ENCODE measurements at places on chromosomes 3 and 15.

GRCh38 chr15:31252171-31252785 lies 74.4 kb upstream of the KLF13 start:
- no peak for DNase-seq
- H3K27me3 ChIP-seq: peaks cover 14% of the 10 kb centered on the region
- H3K4me1 ChIP-seq: peaks cover 10% of the 10 kb centered on the region
- H3K27ac ChIP-seq: no peak overlapping the region

DNA sequence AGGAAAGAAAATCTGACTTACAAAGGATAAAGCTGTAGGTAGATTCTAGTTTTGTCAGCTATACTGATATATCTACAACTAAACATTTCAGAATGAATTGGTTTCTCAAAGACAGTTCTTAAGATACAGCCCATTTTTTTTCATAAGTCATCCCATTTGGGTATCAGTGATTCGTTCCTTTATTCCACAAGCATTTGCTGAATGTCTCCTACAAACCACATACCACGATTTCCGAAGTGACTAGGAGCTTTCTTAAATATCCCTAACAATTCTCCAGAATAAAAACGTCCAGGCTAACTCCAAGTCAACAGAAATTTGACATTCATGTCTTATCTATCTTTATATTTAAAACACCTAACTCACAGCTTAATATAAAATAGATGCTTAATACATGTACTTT lies 59.8 kb downstream of the TP53BP1 start:
- peaks cover 9% of the 10 kb centered on the region for H3K4me1 ChIP-seq
- no peak overlapping the region for H3K27ac ChIP-seq
- H3K36me3 ChIP-seq: peaks cover 26% of the 10 kb centered on the region

- H3K36me3 ChIP-seq: no peaks in the 10 kb centered on the region
- no peak overlapping the region for H3K4me3 ChIP-seq
- no peak for DNase-seq
- H3K27ac ChIP-seq: no peak overlapping the region
Measured at GRCh38 chr3:50657816-50658215, 16.9 kb upstream of the DOCK3 start.

DNA sequence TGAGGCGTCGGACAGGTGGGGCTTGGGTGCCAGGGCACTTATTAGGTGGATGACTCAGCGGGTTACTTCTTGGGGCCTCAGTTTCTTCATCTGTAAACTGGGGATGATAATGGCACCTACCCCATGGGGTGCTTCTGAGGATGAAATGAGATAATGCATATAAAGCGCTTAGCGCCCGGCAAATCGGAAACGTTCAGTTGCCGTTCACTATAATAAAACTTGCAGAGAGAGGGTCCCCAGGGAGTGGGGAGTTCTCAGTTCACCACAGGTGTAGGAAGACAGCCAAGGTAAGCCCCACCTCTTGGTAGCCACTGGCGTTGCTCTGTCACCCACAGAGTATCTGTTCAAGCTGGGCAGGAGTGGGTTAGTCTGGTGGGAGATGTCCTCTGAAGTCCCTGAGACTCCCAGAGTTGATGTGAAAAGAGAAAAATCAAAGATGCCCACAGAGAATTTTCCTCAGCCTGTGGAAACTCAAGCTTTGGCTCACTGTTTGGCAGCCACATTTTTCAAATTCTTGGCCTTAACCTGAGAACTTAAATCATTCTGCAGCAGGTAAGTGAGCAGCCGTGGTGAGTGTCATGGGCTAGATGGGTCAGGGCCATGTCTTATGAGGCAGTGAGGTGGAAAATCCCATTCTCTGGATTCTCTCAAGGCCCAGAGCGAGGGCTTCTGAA lies 221.5 kb upstream of the BHLHE40 start:
- DNase-seq: no peak
- H3K36me3 ChIP-seq: peaks cover 9% of the 10 kb centered on the region
- H3K27ac ChIP-seq: no peak overlapping the region

All from mesothelial cell of epicardium (in vitro differentiated cells).